Posterior vena cava (tissue), 2 donors: ENCODE measurements at places on chromosomes 4 and X. TPM values are rescaled to one million over a fixed set of nuclear protein-coding genes. Genes with fewer than 3 reads are reported as not detected.

DNA sequence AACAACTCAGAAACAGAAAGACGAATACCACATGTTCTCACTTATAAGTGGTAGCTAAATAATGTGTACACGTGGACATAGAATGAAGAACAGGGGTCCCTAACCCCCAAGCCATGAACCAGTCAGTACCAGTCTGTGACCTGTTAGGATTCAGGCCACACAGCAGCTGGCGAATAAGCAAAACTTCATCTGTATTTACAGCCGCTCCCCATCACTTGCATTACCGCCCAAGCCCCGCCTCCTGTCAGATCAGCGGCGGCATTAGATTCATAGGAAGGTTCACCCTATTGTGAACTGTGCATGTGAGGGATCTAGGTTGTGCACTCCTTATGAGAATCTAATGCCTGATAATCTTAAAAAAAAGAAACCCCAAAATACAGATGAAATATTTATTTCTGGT is 1128.7 kb downstream of the NLGN4X start:
- DNase-seq = no peak

GRCh38 chr4:45438047-45438446 is 685.8 kb downstream of the GABRG1 start:
- no peak for DNase-seq

GAGE2A gene
- not detected for total RNA-seq

MUC7 gene
- total RNA-seq = not detected

NXF3 gene
- 3.1 TPM for total RNA-seq

- no peak for DNase-seq
These were observed 27.5 kb downstream of the PCYT1B start for GRCh38 chrX:24619647-24620046.

DNA sequence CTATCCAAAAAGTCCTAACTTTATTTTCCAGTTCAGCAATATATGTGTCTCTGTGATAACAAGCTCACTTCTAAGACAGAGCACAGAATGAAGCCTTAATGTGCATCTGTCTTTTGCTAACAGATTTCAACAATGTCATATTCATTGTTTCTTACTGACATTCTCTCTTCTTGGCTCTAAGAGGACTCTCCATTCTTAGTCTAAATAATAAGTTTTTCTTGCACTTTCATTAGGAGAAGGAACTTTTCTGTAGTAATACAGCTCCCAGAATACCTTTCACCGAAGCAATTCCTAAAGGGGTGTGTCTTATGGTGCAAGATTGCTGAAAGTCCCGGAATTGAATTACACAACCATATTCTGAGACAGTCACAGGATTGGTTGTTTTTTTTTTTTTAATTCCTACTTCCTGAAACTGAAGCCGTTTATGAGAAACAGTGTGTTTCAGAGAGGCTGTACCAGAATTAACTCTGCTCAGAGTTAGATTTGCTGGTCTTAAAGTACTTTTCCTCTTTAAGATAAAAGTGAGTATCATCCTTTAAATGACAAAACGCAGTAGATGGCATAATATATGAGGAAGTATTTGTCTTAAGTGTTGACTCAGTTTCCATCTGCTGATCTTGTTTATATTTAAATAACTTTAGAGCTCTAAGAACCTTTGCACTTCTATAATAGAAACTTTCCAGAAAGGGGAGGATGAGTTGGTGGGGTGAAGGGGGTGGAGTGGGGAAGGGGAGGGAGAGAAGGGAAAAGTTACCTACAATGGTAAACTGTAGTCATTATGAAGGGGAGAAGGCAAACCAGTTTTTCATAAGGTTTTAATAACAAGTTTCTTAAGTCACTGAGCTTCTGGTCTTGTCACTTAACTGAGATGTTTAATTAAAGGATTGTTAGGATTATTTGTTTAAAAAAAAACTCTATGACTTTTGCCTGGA is at the start of gene ALPK1:
TSS of gene ALPK1 (plus strand) at position 421 of the 932 bp plus-strand sequence.
- no peak for DNase-seq

DNA sequence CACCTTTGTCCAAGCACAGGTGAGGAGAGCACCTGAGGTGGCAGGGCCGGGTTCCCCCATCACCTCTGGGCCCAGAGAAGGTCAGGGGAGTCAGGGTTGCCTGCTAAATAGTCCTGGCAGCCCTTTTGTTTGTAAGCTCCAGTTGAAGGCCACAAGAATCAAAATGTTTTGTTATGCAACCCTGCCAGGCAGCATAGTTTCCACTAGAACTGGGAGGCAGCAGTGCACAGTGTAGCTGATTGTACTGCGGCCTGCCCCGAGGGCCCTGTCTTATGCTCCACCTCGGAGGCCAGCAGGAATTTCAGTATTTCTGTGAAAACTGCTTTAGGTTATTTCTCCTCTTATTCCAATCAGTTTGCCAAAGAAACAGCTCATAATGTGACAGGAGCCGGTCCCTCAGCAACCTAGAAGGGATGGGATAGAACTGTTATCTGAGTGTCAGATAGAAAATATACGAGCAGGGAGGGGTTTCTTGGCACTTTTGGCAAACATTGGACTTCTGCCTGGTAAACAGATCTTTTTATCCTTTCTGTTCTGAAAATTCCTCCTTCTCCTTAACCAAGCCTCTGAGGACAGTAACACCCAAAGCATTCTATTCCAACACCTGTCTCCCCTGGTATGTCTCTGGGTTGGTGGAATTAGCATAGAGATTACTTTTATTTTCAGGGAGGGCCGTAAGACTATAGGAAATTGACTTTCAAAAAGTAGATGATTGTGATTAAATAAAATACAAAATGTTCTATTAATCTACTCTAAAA is 93.6 kb downstream of the LNX1 start:
- DNase-seq = peak; percentile 83

DNA sequence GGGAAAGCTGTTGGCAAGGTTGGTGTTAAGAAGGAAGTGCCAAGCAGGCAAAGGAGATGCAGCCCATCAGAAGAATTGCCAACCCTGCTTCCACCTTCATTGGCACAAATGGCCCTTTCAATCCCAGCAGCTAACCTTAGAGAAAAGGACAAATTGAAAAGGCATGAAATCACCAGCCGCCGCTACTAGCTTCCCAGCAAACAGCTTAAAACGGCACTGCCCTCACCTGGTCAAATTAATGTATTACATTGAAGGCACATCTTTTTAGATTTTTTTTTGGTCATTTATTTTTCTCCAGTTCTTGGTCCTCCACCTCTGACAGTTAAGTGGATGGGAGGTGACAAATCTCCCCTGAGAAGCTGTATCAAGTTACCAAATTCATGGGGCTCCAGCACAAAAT is 51.0 kb upstream of the NHSL2 start:
- DNase-seq = no peak

- DNase-seq = no peak
These were observed 33.9 kb downstream of the ANK2 start for GRCh38 chr4:113083346-113083745.

DNA sequence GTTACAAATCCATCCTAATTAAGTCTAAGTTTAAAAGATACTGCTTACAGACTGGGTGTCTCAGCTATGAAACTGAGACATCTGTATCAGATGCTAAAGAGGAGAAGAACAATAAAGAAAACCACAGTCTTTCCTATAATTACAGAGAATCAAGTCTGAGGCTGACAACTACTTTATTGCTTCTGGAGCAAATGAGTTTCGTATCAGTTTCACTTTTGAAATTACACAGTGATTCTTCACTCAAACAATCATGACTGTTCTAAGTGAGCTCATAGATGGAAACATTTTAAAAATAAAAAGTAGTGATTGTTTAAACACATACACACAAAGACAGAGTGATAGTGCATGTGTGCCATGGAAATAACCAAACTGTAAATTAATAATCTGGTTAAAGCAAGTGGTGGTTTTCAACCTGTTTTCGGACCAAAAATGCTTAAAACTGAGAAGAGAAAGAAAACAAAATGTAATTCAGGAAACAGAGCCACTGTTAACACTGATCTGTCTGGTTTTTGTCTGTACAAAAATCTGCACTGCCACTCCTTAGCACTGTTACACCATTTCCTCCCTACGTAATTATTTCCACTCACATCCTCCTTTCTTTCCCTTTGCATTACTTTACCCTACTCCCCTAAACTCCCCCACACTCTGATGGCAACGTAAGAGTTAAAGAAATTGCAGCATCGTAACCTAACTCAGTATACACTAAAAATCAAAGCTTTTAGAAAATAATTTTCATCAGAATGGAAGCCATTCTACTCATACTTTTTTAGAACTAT is 12.5 kb downstream of the RFC1 start:
- DNase-seq = no peak
